ENCODE measurements at places on chromosomes 3 and 15. TPM values are rescaled to one million over a fixed set of nuclear protein-coding genes. Genes with fewer than 3 reads are reported as not detected.

Gene CLDN18
- total RNA-seq = not detected

Gene COL6A5
- total RNA-seq = not detected

Gene P2RY14
- total RNA-seq = 0.43 TPM

Gene LRRC31
- not detected for total RNA-seq

Gene CPNE9
- not detected for total RNA-seq

Gene CYP8B1
- not detected for total RNA-seq

Gene CILP
- 0.28 TPM for total RNA-seq

Gene AHSG
- not detected for total RNA-seq

Gene ITGB5
- total RNA-seq = 358 TPM

Gene XCR1
- under 0.01 TPM for total RNA-seq

Gene TP63
- total RNA-seq = under 0.01 TPM

Gene EOMES
- not detected for total RNA-seq

Gene MYRIP
- under 0.01 TPM for total RNA-seq

Gene UCN2
- 0.83 TPM for total RNA-seq

Gene ALG1L2
- not detected for total RNA-seq

Data from smooth muscle cell of bladder (primary cell).